ENCODE measurements at places on chromosomes 13 and 19. TPM values are rescaled to one million over a fixed set of nuclear protein-coding genes. Genes with fewer than 3 reads are reported as not detected.

GRCh38 chr19:14519860-14520407, 1.7 kb upstream of the DNAJB1 start:
- peak; percentile 95 for DNase-seq

MBD3L3 gene
- total RNA-seq: not detected

DNA sequence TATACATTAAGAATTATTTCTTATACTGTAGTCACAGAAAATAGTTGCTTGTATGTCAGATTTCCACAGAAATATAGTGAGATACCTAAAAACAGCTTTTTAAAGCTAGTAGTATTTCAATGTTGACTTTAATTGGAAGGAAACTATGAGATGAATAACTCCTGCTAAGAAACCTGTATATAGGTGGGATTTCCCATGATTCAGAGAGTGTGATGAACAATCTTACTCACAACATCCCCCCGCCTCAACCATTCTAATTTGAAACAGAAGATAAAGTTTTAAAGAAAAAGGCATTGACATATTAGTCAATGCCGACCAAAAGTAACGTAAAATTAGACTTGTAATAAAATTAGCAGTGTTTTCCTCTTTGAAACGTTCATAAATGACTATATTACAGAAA, 1.4 kb upstream of the MIR17HG start:
- no peak for DNase-seq

DNA sequence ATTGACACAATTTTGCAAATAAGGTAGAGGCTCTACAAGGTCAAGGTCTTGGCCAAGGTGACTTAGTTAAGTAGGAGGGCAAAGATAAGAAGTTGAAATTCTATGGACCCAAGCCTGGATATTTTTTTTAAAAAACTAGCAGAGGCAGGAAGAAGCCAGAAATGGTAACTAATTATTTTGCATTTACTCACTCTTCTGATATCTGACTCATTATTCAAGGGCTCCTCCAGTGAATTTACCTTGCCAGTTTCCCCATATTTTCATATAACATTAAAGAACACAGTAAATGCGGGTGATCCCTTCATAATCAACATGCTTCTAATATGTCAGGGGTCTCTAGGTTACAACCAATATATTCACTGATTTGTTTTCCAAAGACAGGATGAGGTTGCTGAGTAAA, 246.1 kb downstream of the LMO7 start:
- DNase-seq: no peak

DNA sequence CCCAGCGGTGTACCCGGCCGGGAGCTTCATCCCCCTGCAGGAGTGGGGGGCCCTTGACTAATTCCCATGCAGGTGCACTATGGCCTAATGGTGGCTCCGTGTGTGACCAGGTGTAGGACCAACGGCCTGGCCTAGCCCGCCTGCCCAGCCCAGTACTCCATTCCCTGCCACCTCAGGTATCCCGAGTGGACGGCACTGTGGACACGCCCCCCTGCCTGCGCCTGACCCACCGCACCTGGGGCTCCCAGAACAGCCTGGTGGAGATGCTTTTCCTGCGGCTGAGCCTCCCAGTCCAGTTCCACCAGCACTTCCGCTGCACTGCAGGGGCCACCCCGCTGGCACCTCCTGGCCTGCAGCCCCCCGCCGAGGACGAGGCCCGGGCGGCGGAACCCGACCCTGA, 39.7 kb downstream of the RYR1 start:
- DNase-seq: no peak

DNA sequence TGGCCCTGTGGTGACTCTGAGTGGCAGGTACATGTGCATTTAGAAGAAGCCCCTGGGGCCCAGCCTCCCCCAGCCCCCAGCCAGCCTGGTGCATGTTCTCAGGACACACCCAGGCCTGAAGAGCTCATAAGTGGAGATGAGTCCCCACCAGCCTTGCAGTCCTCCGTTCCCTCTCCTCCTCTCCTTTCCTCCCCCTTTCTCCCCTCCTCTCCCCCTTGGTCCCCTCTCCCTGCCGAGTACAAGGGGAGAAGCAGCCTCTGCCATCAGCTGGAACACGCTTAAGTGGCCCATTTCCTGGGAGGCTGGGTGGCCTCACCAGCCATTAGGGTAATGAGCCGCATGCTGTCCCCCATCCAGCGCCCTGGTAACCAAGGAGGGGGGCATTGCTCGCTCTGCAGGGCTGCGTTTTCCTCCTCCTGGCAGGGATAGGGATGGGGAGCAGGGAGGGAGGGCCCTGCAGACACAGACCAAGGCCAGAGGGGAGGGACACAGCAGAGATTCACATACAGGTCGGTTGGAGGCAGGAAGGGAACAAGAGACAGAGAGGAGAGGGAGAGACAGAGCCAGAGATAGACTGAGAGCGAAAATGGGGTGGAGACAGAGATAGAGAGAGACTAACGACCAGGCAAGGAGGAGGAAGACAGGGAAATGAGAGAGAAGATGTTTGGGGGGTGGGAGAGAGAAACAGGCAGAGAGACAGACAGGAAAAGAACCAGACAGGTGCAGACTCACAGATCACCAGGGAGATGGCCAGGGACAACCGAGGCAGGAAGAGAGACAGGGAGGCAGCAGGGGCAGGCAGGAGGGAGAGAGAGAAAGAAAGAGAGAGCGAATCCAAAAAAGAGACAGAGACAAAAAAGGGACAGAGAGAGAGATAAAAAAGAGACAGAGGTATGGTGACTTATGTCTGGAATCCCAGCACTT, 19.3 kb upstream of the DPP9 start:
- DNase-seq: no peak

DNA sequence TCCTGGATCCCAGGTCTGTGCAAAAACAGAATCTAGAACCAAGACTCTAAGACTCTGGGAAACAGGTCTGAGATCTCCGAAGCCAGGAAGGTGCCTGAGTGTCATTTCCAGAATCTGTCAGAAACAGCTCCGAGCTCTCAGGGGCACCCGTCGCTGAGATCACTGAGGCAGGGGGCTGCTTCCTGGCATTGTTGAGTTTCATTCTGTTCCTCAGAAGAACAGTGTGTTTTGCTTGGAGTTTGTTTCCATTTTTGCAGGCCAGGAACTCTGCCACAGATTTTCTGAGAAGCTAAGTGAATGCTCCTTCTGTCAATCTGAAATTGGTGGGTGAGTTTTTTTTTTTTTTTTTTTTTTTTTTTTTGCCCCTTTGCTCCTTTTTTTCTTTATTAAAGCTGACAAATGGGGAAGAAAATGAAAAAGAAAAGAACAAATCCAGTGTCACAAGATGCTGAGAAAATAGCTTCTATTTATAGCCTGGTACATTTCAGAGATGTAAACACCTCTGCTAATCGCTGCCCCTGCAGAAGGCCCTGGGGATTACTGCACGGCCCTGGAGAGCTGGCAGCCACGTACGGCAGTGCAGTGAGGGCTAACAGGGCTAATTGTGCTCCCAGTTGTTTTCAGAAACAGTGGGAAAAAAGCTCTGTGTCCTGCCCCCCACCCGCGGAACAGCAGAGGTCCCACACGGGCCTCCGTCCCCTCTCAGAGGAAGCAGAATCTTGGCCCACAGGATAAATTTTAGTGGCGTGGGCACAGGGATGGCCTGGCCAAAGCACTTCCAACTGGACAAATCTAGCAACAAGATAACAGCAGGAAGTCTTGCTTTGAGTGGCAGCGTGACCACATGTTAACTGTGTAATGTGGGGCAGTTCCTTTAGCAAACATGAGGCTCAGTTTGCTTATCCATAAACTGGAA, 237.6 kb upstream of the IRS2 start:
- no peak for DNase-seq

GRCh38 chr13:86877441-86877840, 793.7 kb upstream of the SLITRK5 start:
- no peak for DNase-seq

GRCh38 chr13:21014139-21014501, 47.3 kb downstream of the LATS2 start:
- DNase-seq: no peak

DNA sequence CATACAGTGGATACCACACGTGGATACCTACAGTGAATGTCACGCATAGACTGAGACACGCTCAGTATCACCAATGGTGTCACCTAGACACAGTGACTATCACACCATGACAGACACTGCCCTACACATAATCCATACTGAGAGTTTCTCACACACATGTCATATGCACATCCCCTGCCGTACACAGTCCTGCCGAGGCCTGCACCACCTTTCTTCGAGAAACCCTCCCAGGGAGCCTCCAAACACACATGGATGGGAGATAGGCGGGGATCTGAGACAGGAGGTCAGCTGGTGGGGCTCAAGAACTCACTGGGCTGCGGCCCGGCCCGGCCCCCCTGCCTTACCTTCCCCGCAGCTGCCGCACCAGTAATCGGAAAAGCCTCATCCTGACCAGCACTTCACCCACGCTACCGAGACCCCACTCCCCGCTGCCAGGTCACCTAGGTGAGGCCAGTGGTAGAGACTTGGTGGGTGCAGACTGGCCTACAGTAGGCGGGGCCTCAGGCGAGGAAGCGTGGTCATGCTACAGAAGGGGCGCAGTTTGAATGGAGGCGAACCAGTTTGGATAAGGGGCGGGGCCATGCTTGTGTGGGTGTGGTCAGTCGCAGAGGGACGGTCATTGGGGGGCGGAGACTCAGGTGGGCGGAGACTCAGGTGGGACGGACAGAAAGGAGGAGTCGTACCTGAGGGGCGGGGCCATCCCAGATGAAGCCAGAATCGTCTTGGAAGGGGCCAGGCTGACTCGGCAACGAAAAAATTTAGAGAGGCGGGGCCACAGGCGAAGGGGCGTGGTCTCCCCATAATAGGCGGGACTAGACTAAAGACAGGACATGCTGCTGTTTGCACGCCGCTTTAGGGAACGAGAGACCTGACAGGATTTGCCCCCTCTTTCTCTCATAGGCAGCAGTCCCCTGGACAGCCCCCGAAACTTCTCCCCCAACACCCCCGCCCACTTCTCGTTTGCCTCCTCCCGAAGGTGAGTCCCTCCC, 2.1 kb downstream of the MAST1 start:
- no peak for DNase-seq

- DNase-seq: peak; percentile 59
These were observed 64.1 kb downstream of the MRPL57 start for GRCh38 chr13:21240586-21240985.

KLK4 gene
- total RNA-seq: not detected

ZNF541 gene
- total RNA-seq: not detected

DNA sequence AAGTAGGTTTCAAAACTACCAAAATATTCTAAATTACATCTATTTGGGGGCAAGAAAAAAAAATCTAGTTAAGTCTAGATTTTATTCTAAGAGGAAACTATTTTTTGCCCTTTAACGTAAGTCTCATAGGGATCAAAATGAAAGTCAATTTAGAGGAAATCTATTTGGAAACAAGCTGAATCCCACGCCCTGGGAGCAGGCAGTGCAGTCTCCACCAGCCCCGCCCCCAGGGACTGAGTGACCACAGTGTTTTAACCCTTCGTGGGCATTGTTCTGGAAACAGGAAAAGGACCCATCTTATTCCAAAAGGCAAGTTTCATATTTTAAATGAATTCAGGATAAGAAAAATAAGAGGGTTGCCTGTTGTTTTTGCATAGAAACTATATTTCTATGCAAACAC, 209.7 kb downstream of the SPRY2 start:
- no peak for DNase-seq

GJA3 gene
- 0.96 TPM for total RNA-seq

DNA sequence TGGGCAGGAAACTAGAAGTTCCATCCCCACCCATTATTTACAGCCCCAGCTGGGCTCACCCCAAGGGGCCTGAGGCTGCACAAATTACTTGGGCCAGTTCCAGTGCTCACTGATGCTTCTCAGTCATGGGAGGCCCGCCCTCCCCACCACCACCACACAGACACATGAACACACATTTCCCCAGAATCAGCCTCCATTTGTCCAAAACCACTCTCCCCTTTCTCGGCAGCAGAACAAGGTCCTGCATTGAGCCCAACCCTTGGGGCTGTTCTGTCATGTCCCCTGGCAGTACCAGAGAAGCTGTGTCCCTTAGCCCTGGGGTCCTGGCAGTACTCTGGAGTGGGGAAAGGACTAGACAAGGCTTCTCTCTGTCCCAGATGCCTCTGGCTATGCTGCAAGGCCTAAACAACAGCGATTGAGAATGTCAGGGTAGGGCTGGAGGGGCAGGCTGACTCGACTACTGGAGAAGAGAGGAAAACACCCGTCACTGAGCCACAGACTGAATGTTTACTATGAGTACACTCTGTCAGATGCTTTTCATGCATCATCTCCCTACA, 21.8 kb downstream of the SAMD4B start:
- DNase-seq: no peak

DNA sequence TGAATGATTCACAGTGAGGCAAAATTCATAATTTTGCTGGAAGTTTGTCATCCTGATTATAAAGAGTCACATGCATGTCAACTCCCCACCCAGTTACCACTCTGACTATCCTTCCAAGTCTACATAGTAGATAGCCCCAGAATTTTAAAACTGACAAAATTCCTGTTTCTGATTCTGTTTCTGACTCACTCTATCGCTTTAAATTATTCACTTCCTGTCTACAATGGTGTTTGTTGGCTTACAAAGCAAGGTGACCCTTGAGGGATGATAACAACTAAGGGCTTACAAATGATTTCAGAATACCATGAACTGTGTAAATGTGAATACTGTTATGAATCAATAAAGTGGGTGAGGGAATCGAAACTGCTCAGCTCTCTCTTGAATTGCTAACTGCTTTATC, 98.7 kb upstream of the KL start:
- DNase-seq: no peak

GRCh38 chr19:45569619-45570421, 14.8 kb downstream of the OPA3 start:
- no peak for DNase-seq
